SK-N-DZ (cell line): ENCODE measurements at places on chromosomes 5 and 9.

DNA sequence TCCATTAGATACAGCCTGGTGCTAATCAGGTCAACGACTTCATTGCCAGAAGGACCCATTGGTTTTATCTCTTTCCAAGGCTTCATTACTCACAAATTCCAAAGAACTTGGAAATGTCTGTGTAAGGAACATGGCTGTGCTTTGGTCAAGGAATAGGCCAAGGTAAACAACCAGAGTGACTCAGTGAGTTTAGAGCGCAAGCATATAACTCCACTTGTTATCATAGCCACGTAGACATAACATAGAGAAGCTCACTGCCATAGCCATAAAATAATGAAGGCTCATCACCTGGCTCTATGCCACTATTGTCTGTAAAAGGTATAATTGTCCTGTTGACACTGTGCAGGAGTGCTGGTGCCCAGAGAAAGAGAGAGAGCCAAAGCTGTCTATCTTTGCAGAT, 139.3 kb upstream of the PLCXD3 start:
- no peak for DNase-seq

- DNase-seq, result no peak
These were observed 66.0 kb downstream of the FRMD3 start for GRCh38 chr9:83472221-83472665.

GRCh38 chr5:141186897-141187512, at the start of gene PCDHB9:
Gene PCDHB9 (plus strand): TSS chr5:141187161. CDS start chr5:141187319, 158 bp downstream.
- peak; percentile 24 for DNase-seq

GRCh38 chr5:5634817-5635216, 212.3 kb downstream of the ICE1 start:
- no peak for DNase-seq

- DNase-seq, result no peak
These were observed 561.8 kb upstream of the DMAC1 start for GRCh38 chr9:8361364-8361763.

- no peak for DNase-seq
These were observed 129.5 kb downstream of the SIL1 start for GRCh38 chr5:139068494-139069151.

GRCh38 chr5:138141734-138142133, 2.5 kb upstream of the NME5 start:
- no peak for DNase-seq

DNA sequence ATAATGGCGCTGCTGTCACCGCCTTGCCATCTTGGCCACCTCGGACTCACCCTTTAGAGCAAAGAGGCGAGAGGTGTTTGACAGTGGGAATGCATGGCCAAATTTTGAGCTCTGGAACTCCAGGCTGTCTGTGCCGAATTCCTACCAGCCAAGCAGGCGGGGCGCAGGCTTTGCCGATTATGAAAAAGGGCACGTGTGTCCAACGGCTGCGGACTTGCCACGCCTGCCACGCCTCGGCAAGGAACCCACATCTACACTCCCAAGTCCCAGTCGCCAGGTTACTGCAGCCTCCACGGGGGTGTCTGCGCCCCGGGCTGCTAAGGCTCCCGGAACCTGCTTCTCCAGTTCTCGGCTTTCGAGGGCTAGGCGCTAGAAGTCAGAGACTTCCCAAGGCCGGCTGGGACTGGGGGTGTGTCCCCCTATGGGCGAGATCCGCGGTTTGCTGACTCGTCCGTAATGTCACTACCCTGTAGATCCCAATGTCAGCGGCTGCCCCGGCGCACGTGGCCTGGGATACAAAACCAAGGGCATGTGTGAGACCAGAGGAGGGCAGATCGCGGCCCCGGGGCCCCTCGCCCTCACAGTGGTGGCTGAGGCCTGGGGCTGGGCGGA, 2.8 kb downstream of the NPR3 start:
- no peak for DNase-seq

- no peak for DNase-seq
These were observed 33.4 kb downstream of the CEP120 start for GRCh38 chr5:123389794-123390193.

DNA sequence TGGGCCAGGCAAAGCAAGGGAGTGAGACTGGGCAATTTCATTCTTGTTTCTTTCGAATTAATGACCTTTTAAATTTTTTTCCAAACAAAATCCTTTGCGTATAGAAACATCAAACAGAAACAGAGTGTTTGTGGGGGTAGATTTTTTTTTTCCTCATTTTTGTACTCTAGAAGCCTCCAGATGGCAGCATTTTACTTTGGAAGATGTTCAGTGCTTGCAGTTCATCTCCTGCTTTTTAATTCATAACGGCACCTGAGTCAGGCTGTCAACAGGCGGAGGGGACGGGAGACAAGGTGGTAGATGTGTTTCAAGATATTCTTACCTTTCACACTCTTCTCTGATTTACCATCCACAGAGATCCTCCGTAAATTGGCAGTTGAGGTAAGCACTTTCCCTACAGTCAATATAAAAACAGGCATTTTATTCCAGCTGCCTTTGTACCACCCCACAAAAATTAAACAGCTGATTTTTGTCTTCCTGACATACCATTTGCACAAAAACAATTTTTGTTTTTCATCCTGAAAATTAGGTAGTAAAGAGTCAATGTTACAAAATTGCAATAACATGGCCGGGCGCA, 99.5 kb upstream of the FBXL17 start:
- DNase-seq, result peak; percentile 66

DNA sequence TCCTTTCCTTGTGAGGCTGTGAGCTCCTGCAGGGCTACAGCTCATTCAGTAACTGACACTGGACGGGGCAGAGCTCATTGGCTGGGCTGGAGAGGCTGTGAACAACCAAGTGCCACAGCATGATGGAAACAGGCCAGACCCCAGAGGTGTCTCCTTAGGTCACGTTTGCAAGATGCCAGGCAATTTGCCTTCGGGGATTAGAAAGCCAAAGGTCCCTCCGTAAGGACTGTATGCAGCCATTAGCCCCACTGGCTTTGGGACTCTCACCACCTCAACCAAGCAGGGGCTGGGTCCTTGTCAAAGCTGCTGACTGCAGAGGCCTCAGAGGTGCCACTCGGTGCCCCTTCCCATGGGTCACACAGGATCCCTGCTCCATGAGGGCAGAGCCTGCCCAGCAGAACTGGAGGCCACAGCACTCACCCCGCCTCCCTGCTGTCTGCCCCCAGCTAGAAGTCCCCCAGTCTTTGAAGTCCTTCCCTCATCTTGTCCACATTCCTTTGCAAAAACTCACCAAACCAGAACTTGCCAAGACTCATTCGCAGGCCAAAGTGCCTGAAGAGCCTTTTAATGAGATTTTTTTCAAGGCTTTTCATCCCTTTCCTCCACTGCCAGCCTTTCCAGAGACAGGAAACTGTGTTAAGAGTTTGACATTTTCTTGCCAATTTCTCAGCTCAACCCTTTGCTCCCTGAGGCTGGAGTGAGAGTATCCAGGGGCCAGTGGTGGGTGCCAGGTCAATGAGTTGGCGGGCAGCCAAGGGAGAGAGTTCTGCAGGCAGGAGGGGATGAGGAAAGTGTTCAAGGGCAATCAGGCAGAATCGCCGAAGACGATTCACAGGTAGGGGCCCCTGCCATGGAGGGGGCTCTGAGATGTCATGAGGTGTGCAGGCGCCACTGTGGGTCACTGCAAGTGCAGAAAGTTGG, 39.7 kb upstream of the SLC25A51 start:
- no peak for DNase-seq

DNA sequence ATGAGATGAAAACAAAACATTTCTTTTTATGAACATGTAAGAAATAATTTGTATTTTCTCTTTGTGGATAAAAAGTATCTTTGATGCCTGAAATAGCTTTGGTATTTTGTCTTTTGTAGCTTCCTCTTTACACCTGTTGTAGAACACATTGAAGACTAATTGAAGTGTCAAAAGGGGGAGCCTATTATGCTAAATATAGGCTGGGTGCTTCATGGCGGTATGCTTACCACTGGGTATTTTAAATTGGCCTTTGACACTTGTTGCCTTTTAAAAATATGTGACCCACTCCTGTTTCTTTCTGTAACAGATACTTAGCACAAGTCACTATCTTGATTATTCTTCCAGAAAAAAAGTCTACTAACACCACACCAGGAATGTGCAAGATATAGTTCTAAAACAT, 226.4 kb downstream of the KIAA0825 start:
- DNase-seq, result no peak
